NCI-H460 (cell line): ENCODE measurements at places on chromosomes 5 and 9.

DNA sequence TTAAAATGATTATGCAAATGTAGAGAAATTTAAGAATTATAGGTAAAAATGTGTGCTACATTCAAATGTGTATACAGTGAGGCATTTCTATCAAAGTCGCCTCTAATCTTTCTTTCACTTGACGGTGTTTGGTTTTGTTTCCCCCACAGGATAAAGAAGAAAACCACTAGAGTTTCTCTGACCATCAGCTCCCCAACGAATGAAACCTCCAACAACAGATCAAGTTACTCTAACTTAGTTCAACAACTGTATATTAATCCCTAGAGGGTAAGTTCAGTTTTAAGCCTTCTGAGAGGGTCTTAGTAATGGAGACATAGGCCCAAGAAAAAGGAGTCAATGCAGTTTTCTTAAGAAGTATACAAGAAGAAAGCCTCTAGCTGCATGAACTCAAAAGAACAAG lies 11.5 kb upstream of the MYOT start:
- no peak for DNase-seq

DNA sequence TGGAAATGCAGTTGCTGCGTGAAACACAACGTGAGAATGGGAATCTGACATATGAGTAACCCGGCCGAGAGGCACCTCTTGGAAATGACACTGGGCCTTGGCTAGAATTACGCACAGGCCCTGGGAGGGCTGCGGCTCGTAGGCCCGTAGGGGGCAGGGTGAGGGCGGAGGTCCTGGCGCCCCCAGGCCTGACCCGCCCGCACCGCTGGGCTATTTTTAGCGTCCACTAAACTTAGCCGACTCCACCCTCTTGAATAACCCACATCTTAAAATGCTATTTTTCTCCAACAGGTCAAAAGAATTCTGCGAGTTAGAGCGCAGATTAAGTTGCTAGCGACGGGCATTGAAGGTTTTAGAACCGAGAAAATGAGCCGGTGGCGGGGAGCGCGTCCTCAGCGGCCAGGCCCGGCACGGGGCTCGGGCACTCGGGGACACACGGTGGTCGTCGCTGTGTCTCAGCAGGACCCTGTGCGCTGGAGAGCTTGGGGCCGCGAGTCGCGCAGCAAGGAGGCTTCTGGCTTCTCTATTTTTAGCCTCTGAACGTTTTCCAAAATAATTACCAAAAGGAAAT lies 168.5 kb downstream of the AUH start:
- DNase-seq, result peak; percentile 97

DNA sequence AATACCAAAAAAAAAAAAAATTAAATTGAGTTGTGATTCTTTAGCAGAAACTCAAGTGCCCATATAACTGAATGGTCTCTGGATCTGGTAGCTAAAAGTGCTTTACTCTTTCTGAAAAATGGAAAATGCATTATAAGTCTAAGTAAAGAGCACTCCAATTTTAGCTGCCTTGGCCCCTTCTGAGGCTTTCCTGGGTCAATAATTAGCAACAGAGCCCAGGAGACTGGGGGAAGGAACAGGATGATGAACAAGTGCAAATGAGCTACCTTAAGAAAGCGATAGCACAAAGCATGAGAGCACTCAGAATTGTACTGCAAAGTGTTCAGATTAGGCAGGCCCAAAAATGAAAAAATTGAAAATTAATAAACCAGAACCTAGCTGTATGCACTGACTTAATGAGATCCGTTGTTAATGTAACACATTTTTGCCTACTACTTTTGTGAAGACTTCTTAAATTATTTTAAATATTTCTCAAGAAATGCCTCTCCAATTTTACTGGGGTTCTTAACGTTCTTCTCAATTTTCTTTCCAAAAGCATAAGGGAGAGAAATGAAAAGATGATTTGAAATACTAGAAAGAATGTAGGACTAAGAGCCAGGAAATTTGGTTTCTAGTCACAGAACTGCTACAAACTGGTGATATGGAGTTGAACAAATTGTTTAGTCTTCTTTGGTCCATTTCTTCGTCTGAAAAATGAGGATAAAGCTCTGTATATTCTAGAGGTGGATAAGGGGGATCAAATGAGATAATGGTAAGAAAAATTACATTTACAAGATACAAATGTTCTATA lies 566.1 kb downstream of the PDE4D start:
- DNase-seq, result no peak

DNA sequence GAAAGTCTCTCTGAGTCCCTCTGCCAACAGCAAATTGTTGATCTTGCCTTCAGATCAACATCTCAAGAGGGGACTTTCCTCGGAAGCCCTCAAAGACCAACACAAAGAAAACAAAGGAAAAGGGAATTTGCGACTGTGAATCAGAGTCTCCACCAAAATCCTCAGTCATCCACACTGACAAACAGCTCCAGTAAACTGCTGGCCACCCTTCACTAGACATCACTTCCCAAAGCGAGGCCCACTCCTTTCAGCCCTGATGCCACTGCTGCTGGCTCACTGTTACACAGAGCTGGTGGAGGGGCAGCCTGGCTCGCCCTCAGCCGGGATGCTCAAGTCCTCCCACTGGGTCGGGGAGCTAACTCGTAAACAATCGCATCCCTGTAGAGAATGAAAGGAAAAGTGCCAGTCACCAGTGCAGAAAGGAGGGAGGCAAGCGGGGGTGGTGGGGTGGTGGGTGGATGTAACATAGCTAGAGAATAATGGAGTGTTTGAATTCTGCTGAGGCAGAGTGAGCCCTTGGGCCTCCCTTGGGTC lies 1.3 kb downstream of the FGF1 start:
- DNase-seq, result no peak

- no peak for DNase-seq
Observed at GRCh38 chr9:71620746-71621145, 147.6 kb downstream of the CEMIP2 start.

DNA sequence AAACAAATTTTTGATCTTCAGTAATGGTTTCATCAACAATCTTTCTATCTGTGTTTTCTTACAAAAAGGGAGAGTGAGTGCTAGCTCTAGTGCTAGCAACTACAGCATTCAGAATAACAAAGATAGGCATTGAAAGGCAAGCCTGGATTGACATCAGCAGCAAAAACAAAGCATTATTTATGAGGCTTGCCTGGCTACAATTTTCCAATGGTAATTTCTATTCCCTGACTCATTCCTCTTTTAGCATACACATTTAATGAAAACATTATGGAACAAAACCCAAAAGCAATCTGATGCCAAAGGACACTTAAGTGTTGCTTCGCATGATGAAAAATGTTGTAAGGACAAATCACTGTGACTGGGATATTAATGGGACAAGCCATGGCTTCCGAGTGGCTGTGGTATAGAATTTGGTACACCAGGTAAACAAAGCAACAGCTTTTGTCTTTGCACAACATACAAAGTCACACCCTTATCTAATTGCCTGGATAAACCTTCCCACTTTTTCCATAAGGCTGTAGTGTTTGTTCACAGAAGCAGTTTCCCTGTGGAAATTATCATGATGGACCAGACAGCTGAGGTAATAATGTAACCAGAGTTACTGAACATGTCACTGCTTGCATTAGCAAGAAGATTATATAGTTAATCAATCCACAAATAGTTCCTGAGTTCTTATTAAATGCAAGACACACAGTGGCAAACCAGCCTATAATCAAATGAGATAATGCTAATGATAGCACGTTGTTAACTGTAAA lies 179.8 kb upstream of the EDIL3 start:
- DNase-seq, result peak; percentile 23

DNA sequence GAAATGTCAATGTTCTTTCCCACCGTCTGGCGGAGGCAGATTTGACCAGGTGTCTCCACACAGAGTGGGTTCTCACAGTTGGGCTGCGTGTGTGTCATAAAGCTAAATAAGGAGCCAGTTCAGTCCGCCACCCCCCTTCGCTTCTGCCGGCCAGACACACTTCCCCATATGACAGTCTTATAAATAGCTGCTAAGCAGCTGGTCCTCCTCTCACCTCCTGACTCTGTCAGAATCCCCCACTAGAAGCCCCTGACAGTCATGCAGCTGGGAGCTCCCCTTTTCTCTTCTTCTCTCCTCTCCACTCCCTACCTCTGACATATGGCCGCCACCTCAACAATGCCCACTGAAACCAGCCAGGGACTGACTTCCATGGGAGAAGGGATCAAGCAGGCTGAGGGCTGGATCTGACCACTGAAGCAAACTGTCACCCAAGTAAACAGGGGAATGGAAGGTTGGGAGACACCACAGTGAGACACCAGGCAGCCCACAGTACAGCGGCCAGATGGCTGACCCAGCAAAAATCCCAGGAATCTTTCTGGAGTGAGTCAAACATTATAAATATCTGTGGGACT lies 141.9 kb upstream of the EFNA5 start:
- DNase-seq, result no peak

- no peak for DNase-seq
Observed at GRCh38 chr5:168779333-168779732, 200.2 kb upstream of the PANK3 start.

DNA sequence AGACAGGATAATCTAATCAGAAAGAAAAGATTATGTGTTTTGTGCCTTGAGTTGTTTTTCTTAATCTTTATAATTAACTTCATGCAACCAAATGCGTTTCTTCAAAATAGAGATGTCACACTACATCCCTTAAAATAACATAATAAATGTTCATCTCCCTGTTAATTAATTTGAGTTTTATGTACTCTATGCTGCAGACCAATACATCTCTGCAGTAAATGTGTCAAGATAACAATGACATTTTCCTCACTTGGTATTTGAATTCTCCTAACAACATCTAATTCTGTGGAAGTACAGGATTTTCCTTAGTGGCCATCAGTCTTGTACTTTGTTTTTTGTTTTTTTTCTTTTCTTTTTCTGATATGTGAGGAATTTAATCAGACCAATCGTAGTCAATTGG lies 279.2 kb upstream of the TYRP1 start:
- DNase-seq, result no peak

DNA sequence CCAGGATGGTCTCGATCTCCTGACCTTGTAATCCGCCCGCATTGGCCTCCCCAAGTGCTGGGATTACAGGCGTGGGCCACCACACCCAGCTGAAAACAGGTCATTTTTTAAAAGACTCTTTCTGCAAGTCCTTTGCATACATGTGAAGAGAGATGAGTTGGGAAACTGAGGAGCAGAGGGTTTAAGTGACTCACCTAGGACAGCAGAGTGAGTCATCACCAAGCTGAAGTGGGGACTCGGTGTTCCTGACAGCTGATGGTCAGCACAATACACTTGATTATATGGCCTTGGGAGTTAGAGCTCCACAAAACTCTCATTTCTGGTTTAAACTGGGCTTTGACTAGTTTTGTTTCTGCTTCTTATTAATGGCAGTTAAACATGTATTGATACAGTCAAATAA lies 38.1 kb upstream of the SSBP2 start:
- DNase-seq, result no peak

GRCh38 chr5:1171340-1171941 lies 30.0 kb upstream of the SLC6A19 start:
- DNase-seq, result no peak
